Tibial artery (tissue), 4 donors: ENCODE measurements at places on chromosomes 11 and 22.

GRCh38 chr22:47270463-47271135 is 508.1 kb downstream of the TBC1D22A start:
- DNase-seq: no peak

DNA sequence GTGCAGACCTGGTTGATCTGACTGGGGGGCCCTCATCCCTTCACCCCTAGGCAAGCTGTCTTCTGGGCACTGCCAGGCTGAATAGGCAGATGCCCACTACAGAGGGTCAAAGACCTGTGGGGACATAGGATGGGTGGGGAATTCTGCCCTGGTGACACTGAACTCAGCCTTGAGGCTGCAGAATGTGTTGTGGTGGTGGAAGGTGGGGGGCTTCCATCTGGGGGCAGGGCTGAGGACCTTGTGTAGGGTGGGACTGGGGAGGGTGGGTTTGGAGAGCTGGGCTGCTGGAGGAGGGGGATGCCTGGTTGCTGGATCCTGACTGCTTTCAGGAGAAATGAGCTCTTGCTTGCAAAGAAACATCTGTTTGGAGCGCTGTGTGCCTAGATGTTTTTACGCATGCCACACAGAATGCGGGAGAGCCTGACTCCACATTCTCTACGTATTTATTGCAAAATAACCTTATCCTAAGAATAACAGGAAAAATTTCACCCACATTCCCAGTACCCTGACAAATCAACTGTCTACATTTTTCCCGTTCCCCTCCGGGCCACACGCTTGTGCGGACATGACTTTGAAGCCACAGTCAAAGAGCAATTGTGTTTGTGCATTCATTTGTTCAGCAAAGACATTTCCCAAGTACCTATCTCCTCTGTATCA is 18.3 kb downstream of the SMIM38 start:
- no peak for DNase-seq

GRCh38 chr22:19892257-19892879 is 37.7 kb upstream of the GNB1L start:
- no peak for DNase-seq

GRCh38 chr11:25039165-25039564 is 542.3 kb downstream of the LUZP2 start:
- DNase-seq: no peak

GRCh38 chr22:49136041-49136815 is 691.4 kb downstream of the BRD1 start:
- DNase-seq: no peak

DNA sequence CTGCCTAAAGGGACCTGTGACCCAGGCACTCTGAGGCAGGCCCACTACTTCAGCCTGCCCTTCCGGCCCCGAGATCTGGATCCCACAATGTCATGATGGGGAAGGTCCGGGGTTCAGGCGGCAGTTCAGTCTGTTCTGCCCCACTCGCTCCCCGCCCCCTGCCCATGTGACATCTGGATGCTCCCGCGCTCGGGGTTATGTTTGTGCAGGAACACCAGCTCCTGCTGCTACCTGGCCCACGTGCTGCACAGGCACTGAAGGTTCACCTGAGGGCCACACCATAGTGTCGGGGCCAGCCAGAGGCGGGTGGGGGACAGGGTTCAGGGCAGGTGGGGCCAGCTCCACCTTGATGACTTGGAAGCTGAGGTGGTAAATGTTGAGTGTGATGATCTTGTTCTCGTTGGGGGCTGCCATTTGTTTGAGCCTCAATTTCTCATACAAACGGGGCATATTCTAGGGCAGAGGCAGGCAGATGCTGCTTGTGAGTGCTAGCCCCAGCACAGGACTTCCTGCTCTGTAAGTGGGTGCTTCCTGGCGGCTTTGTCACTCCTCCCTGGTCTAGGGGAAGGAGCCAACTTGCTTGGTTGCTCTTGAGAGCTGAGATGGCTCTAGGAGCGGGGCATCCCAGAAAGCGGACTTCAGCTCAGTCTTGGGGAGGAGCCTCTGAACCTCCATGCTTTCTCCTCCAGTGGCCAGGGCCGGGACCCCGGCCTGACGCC is 4.4 kb upstream of the SIPA1 start:
- DNase-seq: no peak

GRCh38 chr11:9090488-9091043 is 833 bp downstream of the SCUBE2 start:
- no peak for DNase-seq

DNA sequence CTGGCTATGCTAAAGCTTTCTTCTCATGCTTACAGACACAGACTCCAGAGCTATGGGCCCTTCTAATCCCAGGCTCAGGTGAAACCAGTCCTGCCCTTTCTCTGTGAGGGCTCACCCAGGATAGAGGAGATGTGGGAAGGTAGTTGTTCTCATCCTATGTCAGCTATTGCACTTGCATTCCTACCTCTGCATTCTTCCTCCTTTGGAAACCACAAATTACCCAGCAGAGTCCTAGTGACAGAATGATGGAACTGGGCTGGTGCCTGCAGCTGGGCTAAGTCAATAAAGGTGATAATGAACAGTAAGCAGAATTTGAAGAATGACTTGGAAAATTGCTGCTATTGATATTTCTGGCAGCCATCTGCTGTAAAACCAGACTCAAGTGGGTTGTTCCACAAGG is 560.0 kb downstream of the TMEM135 start:
- DNase-seq: no peak

DNA sequence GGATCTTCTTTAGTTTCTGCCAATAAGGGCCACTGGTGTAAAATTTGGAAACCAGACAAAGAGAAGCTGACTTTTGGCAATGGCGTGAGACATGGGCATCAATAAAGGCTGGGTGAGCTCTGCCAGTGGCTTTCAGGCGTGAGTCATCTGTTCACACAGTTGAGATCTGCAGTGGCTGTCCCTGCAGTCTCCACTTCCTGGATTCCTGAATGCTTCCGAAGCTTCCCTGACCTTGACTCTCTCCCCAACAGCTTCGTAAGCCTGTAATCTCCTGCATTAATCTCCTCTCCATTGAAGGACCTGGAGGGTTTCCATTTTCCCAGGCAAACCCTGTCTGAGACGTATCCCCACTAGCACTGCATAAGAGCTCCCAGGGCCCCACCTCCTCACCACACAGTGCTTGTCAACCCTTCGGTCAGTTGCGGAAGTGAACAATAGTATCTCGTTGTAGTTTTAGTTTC is 574.7 kb downstream of the TBC1D22A start:
- no peak for DNase-seq

GRCh38 chr11:2934611-2935239 is 5.5 kb upstream of the PHLDA2 start:
- peak; percentile 59 for DNase-seq

- no peak for DNase-seq
Measured at GRCh38 chr11:12640355-12640754, 33.9 kb upstream of the TEAD1 start.

DNA sequence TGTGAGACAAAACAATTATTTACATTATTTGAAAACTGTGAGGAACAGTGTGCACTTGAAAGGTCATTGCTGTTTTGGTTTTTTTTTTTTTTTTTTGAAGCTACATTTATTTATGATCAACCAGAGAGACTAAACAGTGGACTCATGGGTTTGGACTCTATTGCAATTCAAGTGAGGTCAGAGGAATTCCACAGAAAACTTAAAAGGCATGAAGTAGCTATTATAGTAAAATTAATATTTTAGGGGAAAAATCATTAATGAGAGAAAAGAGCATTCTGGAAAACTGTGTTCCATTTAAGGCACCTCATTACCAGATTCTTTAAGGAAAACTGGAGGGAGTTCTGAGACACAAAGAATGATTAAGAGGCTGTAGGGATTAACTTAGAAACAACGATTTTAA is 102.8 kb downstream of the WNT11 start:
- DNase-seq: no peak

DNA sequence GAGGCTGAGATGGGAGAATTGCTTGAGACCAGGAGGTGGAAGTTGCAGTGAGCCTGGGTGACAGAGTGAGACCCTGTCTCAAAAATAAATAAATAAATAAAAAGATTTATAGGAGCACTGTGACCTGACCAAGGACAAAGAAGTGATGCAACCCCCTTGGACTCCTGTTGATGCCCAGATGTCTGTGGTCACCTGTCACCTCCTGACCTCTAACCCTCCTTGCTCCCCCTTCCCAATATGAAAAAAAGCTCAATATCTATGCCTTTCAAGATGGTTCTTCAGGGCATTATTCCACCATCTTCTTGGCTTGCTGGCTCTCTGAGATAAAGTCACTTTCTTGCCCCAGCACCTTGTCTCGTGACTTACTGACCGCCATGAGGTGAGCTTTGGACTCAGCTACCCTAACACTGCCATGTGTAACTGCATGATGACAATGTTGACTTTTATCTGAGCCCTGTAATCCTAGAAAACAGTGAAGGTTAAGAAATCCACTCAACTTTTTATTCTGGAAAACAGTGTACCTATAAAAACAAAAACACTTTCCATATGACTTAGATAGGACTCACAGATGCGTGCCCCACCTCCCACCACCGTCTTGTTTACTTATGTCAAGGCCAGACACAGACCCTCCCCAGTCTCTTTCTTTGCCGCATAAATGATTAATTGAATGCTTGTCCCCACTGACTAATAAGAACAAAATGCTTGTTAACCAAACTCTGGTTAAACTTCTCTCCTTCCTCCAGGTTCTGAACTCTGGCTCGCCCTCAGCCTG is 360.5 kb downstream of the BUD13 start:
- no peak for DNase-seq

DNA sequence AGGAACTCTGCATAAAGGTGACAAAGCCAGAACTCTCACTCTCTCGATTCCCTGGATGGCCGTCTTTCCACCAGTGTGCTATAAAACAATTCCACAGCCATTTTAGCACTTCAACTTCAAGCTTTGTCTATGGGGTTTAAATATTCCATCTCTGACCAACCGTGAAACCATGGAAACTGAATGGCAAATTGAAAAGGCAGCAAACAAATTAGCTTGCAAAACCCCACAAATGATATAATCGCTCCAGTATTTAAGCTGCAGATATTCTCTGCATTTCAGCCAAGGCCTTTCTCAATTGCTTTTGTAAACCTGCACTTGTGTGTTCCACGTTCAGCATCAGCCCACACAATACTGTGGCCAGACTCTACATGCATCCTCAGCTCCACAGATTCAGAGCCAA is 131.7 kb upstream of the ISX start:
- no peak for DNase-seq

- no peak for DNase-seq
Measured at GRCh38 chr22:46863794-46864193, 101.3 kb downstream of the TBC1D22A start.

GRCh38 chr11:114982141-114982540 is 303.8 kb downstream of the NXPE2 start:
- no peak for DNase-seq

DNA sequence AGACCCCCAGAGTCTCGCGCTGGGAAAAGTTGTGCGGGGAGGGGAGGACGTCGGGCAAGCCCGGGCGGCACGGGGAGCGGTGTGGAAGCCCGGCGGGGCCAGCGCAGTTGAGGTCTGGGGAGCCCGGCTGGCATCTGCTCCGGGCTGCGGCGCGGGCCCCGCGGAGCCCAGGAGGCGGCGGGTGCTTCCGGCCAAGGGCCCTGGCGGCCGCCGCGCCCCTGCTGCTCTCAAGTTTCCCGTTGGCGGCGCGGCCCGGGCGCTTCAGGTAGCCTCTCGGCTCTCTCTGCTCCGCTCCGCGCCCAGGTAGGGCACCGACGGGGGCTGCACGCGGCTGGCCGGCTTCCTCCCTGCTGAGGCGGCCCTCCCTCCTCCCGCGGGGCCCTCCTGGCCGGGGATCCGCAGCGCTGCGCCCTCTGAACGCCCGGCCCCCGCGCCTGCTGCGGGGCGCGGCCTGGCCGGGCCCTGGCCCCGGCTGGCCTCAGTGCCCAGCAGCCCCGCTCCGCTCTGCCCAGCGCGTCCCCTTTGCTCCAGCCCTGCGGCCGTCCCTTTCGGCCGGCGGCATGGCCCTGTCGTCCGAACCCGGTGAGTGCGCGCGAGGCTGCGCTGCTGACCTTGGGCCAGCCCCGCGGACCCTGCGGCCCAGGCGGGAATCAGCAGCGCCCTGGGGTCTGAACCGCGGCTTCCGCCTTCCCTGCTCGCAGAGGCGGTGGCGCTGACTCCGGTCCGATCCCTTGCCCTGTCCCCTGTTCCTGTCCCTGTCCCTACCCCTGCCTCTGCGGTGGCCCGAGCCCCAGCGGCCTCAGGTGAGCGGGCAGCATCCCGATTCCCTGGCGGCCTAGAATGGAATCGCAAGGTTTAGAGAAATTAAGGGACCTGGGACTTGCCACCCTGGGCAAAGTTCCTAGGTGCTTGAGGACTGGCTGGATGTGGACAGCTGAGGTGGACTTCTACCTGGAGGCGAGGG is 4.3 kb upstream of the AMPD3 start:
- DNase-seq: no peak

- DNase-seq: no peak
Measured at GRCh38 chr11:111303461-111303860, 5.1 kb downstream of the POU2AF3 start.

DNA sequence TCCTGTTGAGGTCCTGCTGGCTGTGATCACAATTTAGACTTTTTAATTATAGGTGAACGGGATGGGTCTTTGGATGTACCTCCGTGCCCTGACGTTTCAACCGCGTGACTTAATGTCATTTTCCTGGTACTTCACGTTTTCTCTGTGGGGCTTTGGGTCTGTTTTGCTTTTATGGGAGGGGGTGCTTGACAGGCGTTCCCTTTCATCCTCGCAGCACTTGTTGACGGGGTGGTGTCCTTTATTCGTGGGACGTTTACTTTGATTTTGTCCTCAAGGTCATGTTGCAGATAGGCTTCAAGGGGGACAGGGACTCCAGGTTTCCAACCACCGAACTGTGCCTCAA is 994 bp downstream of the PPP6R3 start:
- DNase-seq: no peak

DNA sequence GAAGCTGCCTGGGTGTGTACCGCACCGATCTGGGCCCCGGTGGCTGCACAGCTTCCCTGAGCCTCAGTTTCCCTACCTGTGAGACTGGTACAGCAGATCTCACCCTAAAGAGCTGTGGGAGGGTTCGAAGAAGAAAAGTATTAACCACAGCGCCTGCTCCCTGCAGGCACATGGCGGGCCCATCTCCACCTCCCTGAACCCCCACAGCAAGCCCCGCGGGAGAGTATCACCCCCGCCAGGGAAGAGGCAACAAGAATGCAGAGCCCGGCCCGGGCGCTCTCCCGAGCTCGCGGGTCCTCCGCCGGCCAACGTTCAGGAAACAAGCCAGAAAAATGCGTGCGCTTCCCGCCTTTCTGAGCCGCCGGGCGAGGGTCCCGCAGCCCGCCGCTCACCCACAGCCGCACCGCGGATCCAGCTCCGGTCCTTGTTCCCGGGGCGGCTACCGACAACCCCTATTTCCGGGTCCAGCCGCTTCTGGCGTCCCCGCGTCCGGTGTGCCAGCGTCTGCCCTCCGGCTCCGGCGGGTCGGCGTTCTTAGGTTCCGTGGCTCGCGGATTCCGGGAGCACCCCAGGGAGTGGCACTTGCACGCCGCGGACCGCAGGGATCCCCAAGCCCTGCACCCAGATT is at the start of gene TOP3B:
Gene TOP3B, minus strand, starts transcription at position 450 of the 628 bp plus-strand sequence. CDS start 7,078 bp downstream, outside the sequence.
- DNase-seq: peak; percentile 75

DNA sequence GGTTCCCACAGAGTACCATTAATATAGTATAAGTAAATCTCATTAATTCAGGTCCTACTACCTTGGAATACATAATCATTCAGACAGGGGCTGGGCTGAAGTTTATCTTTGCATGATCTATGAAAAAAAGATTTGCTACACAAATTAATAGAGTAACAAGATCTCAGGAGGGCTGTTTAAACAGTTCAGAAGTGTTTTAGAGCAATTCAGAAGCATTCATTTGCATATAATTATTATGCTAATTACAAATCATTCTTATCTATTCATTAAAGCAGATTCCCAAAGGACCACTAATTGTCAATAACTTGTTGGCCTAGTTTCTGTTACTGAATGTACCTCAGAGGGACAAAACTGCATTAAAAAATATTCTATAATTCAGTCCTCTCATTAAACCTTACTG is 40.5 kb downstream of the PITPNB start:
- no peak for DNase-seq
